ENCODE measurements at places on chromosomes 12 and 14.

DNA sequence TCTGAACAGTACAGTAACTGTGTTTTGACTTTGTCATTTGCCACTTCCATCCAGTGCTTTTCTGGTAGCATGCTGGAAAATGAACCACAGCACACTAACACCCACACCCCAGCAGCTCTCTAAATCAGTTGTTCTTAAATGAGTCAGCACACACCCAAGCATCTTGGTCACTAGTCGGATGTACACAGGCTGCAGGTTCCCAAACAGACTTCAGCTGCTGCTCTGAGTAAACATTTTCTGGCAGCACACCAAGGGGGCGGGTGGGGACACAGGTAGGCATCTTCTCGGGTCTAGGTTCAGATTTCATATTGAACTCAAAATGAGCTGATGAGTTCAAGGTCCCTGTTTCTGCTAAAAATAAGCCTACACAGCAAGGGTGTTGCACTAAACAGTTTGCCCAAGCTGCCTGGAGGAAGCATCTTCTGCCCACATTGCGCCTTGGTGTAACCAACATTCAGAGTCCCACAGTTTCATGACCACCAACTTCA is 39.8 kb downstream of the IFNG start:
- DNase-seq = no peak

DNA sequence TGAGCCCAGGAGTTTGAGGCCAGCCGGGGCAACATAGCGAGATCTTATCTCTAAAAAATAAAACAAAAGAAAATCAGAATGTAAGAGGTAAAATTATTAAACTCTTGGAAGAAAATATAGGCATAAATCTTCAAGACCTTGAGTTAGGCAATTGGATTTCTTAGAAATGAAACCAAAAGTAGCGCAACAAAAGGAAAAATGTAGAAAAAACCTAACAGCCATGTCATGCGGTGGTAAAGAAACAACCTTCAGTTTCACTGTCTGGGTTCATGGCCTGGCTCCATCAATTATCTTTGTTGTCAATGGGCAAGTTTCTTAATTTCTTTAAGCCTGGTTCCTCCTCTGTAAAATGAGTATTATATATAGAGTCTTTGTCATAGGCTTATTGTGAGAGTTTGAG is 5.6 kb upstream of the GCH1 start:
- DNase-seq = no peak

- no peak for DNase-seq
Measured at GRCh38 chr14:36067428-36068187, 108.9 kb downstream of the PTCSC3 start.

GRCh38 chr14:45976001-45976400 is 675.6 kb downstream of the RPL10L start:
- no peak for DNase-seq
